Fibroblast of the aortic adventitia (primary cell): ENCODE measurements at places on chromosomes 7 and 10. TPM values are rescaled to one million over a fixed set of nuclear protein-coding genes. Genes with fewer than 3 reads are reported as not detected.

- DNase-seq, result peak; percentile 14
Observed at GRCh38 chr7:130491841-130492522, at the start of gene MEST. Gene MEST (plus strand): TSS chr7:130492085. CDS start chr7:130492314, 229 bp downstream.

GRCh38 chr7:28520074-28521015, 108.0 kb downstream of the CREB5 start:
- DNase-seq, result no peak

- DNase-seq, result peak; percentile 1
Observed at GRCh38 chr10:64486149-64486548, 964.9 kb downstream of the REEP3 start.

The COL13A1 gene
- total RNA-seq, result 6.0 and 10.7 TPM in 2 replicates

GRCh38 chr10:31678139-31678536, 250.5 kb downstream of the ARHGAP12 start:
- DNase-seq, result no peak

DNA sequence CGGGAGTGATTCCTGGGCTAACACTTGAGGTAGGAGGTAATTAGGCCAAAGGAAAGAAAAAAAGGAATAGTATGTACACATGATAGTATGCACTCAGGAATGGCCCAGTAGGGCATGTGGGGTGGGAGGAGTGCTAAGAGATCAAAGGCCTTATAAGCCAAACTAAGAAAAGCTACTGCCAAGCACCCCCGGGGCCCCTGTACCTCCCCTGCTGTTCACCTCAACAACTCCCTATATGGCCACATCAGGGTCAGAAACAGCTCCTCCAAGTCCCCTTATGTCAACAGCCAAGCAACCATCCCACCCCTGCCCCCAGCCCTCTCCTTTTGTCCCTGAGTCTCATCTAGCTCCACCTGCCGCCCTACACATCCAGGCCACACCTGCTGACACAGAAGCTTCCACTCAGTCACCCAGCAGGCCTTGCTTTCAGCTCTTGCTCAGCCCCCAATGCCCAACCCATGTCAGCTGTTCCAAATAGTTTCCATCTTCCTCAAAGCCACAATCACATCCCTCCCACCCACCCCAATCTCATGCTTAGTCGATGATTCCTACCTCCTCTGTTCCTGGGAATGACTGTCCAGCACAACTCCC, 80.2 kb downstream of the SORBS1 start:
- DNase-seq, result no peak

DNA sequence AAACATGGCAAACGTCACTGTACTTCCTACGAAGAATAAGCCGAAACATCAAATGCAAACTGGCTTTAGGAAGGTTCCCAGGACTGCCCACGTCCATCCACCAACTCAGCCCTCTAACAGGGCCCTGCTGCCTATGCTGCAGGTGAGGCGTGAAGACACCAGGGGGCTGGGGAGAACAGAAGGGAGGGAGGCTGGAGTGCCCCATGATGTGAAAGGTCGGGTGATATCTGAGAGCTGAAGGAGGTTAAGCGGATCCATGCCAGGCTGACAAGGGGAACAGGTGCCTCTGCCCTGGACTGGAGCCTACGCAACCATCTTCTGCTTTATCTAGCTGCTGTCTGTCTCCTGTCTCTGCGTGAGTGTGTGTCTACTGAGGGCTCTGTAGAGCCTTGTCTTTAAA, 40.2 kb upstream of the ATP6V0A4 start:
- no peak for DNase-seq

DNA sequence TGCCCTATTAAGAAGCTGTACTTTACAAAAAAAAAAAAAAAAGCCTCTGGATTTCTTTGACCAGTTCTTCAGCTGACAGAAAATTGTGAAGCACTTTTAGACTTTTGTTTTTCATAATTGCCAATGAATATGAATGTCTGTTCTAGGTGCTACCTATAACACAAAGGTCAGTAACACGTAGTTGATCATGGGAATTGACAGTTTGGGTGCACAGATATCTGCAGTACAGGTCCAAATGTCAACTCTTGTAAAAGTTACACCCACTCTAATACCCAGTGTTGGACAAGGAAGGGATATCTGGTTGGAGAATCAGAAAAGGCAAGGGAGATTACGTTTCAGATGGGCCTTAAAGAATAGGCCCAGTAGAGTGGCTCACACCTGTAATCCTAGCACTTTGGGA, 1.8 kb downstream of the REEP3 start:
- no peak for DNase-seq
